ENCODE measurements at places on chromosomes 12 and 14.

DNA sequence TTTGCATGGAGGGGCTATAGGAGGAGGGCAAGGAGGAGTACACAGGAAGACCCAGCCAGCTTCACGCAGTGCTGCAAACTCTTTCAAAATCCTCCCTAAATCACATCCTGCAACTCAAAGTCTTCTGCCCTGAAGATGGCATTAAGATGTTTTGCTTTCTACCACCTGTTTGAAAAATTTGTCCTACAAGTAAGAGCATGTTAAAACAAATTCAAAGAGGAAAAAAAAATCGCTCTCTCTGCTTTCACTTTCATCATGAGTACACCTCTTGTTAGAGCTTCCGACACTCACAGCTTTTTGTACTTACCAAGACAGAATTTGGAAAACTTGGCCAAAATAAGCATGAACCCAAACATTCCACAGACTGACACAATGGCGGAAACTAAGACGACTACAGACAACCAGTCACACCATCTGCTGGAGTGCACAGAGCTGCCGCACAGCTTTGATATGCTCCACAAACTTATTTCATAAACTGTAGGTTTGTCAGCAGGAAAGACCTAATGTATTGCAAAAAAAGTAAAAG, 21.3 kb downstream of the GCH1 start:
- DNase-seq = no peak

DNA sequence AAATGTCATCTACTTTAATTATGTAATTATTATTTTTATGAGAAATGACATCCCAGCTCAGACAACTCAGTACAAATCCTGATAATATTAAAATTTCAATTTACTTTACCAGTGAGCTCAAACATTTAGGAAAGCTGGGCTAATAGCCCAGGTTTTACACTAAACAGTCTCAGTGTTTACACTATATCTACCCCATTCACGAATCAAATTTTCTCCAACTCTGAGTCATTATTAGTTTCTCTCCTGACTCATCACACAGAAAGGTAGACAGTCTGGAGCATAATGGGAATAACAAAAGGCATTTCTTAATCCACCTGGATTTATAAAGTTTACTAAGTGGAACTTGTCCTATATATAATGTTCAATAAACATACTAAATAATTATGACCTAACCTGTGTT, 5.7 kb downstream of the PAWR start:
- no peak for DNase-seq

DNA sequence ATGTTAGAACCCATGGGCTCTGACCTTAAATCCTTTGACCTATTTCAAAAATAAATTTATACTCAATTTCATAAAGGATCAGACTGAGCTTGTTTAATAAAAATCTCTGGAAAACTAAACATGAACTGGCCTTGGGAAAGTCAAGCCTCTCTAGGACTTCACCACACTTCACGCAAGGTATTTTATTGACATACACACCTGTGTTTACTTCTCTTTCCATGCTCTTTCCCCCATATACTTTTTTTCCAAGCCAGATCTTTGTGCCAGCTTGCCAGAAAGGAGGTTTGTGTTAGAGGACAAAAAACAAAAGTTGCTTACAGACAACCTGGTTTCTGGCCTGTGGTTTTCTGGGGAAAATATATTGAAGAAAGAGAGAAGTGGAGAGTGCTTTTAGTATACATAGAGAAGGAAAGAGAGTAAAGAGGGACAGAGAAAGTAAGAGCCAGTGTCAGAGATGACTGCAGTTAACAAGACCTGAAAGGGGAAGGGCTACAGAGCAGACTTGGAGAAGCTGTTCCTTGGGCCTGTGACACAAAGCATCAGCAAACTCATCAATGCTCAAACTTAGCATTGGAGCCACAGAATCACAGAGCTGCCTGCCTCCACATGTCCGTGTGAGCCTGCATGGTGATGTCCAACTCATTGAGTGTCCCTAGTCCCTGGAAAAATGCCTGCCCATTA, 77.3 kb upstream of the TMTC2 start:
- no peak for DNase-seq

GRCh38 chr12:120498870-120499515, 3.1 kb downstream of the DYNLL1 start:
- DNase-seq = no peak

DNA sequence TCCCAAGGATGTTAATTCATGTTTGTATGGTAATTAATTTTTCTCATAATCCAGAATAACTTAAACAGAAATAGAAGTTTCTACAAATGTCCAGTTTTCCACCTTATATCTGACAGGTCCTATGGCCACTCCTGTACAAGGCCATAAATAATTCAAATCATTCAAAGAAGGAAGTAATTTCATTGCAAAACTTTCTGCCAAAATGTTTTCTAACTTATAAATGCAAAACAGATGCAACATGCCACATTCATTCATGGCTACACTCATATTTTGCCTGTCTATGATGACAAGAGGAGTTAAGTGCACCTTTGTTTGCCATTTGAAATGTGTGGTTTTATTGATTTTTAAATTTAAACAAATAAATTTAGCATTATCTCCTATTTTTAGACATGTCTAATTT, 34.4 kb downstream of the ITPR2 start:
- DNase-seq = no peak

DNA sequence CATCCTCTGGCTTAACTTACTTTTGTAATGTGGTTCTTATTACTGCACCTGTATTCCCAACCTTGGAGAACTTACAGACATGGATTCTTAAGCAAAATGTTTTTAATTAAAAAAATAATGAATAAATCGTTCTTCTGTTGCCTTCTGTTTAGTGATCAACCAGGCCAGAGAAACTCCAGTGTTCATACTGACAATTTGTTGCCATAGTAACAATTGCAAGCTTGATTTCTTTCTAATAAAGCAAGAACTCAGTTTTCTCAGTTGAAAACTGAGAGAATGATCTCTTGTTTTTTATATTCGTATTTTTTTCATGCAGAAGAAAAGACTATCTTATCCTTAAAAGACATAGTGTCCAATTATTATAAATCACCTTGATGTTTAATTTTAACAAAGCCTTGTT, 106.5 kb upstream of the LMNTD1 start:
- DNase-seq = no peak

DNA sequence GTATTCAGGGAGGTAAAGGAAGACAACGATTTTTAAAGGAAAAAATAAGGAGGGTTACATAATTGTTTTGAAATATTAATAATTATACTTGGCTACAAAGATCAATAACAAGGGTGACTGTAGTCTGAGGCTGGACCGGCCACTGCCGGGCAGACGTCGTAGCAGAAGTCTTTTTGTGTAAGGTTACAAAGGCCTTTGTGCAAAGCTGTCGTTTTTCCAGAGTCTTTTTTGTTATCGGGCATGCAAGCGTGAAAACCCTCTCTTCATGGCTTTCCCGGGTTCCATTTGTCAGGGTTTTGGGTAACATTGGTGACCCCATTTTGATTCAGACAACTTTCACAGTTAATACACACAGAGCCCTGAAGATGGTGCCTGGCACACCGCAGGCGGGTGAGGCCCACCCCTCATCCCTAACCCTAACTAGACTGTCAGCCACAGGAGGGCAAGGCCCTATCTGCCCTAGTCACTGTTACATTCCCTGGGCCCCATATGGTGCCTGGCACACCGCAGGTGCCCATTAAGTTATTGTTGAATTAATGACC, 31.3 kb downstream of the RILPL1 start:
- DNase-seq = no peak

DNA sequence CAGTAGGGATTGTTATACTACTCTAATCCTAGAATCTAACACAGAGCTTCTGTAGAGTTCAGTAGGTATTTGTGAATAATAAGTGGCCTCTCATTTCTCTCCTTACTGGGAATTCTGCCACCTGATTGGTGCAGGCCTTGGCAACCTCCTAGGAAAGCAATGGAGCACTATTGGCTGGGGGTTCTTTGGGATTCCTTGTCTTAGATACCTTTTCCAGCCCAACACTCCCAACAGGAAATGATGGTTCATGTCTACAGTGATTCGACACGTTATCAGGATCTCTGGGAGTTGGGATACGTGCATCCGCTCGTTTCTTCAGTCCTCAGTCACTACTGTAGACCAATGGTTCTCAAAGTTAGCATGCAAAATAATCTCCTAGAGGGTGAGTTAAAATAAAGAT, 67.4 kb downstream of the ELK3 start:
- no peak for DNase-seq

DNA sequence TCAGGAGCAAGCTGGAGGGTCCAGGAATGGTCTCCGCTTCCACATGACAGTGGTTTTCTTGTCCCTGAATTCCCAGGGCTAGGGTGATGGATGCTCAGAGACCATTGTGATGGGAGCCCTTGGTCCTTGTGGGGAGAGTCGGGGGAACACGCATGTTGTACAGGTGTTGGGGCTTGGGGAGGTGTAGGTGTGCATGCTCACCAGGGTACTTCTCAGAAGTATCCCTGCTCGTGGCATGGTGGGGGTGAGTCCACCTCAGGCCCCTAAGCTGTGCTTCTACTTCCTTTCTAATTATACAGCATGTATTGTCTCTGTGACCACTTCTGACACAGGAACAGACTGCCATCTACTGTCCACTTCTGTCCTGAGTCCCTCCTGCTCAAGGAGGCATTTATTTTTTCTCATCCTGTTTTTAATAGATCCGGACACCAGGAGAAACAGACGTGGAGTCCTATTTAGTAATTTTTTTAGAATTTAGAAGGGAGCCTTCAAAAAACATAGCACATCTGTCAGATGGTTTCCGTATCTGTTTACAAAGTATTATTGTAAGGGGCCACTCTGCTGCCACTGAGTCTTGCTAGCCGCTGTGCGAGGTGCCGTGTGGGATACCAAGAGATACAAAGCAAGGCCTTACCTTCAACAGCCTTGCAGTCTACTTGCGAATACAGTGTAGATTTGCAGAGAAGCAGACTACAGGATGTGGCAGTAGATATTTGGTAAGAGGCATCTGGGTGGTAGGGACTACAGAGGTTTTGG, 10.5 kb downstream of the NTF3 start:
- no peak for DNase-seq

GRCh38 chr12:52613384-52614030, 4.9 kb downstream of the KRT73 start:
- no peak for DNase-seq

DNA sequence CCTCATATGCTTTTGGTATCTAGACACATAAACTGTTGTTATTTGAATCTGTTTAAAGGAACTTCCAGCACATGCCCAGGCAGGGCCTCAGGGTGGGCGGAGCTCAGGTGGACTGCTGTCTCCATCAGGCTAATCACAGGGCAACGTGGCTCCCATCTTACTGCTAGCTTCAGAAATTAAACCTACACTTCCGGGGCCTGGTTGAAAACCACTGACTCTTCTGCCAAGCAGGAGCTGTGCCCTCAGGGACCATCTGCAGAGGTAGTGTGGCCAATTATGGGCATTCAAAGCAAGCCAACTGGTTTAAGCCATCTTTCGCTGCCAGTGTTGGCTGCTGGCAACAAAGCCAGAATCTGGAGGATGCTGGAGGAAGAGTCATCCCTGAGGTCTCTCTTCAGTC, 97.5 kb downstream of the TMX1 start:
- DNase-seq = no peak

- DNase-seq = no peak
Measured at GRCh38 chr12:12922978-12923377, 29.0 kb downstream of the GPRC5D start.

GRCh38 chr14:101183376-101184103, 280.0 kb upstream of the RTL1 start:
- no peak for DNase-seq

GRCh38 chr12:52141875-52142274, 49.9 kb downstream of the KRT80 start:
- DNase-seq = no peak

- no peak for DNase-seq
Measured at GRCh38 chr14:74508844-74509428, 15.4 kb downstream of the ISCA2 start.

DNA sequence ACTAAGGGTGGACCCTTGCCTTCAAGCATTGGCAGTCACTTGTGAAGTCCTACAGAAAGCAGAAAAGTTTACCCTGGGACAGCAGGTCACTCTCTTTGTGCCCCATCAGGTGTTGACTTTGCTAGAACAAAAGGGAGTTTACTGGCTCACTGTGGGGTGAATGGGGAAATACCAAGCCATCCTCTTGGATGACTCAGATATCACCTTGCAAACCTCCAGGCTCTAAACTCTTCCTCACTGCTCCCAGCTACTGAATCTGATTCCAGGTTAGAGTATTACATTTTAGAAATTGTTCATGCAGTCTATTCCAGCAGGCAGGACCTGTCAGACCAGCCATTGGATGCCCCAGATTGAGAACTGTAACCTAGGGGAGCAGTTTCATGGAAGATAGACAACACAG, 7.3 kb upstream of the EDDM3B start:
- no peak for DNase-seq

DNA sequence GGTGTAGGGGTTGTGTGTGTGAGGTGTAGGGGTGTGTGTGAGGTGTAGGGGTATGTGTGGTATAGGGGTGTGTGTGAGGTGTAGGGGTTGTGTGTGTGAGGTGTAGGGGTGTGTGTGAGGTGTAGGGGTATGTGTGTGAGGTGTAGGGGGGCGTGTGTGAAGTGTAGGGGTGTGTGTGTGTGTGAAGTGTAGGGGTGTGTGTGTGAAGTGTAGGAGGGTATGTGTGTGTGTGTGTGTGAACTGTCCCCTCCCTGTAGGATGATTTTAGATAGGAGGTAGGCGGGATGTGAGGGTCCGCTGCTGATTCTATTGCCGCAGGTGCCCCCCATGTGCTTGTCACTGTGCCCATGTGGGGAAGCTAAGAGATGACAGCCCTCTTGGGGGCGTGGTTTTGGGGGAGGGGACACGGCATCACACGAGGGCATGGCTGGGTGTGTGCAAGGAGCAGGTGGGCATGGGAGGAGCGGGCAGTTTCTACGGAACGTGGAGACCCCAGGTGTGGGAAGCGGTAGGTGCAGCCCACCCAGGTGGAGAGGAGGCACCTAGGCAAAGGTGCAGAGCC, 88.5 kb downstream of the DDX51 start:
- DNase-seq = no peak

- DNase-seq = no peak
Measured at GRCh38 chr14:80239631-80240030, 28.3 kb upstream of the DIO2 start.

- DNase-seq = no peak
Measured at GRCh38 chr12:130573766-130574165, 142.3 kb downstream of the RIMBP2 start.

GRCh38 chr12:94071258-94071657, 77.1 kb upstream of the PLXNC1 start:
- DNase-seq = no peak

DNA sequence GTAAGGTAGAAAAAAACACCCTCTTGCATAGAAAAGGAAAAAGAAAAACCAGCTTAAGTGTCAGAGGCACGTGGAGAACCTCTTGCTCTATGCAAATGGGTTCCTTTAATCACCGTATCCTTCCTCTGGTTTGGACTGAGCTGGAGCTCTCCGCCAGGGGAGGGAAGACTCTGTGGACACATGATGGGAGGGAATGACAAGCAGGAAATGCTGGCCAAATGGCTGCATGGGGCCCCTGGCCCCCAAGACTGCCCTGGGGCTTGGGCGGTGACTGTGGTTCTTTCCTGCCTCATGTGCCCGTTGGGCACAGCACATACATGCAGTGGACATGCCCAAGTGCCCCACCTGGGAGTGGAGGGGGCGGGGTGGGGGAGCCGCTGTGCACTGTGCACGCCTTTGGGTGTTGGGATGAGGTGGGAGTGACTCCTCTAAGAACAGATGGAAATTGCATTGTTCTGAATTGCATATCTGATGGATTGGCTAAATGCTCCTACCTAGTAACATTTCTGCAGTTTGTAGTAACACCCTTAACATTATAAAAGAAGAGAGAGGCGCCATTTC, 166.4 kb upstream of the AVPR1A start:
- DNase-seq = no peak

GRCh38 chr14:101407328-101407727, 154.0 kb upstream of the DIO3 start:
- no peak for DNase-seq

GRCh38 chr14:63764620-63765139, 36.8 kb upstream of the SGPP1 start:
- DNase-seq = no peak

GRCh38 chr14:57254884-57255283, 13.8 kb downstream of the EXOC5 start:
- DNase-seq = no peak

Data from T-cell (primary cell).